ENCODE measurements at places on chromosomes 5 and 9.
A peak's percentile ranks its signal among the peaks of the same experiment; 100 is the strongest.

- no peak for DNase-seq
Observed at GRCh38 chr9:33012328-33013069, 11.1 kb upstream of the APTX start.

- DNase-seq = peak; percentile 32
Observed at GRCh38 chr5:35067985-35068384, 20.2 kb upstream of the AGXT2 start.

DNA sequence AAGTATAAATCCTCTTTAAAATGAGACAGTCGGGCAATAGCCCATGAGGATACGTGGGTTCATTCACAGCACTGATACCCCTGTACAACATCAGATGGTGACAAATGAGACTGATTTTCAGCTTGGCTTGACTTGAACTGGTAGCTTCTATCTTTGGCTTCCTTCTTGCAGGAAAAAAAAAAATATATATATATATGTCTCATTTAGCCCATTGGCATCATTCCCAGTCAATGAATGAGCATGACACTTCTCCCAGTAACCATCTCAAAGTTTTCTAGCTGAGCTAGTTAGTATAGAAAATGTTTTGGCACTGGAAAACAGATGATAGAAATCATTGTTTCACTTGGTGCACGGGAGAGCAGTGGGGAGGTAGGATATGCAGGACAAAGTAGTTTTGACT is 222.5 kb upstream of the TAS2R1 start:
- peak; percentile 69 for DNase-seq

- DNase-seq = no peak
Observed at GRCh38 chr5:117296872-117297271, 722.2 kb upstream of the SEMA6A start.

DNA sequence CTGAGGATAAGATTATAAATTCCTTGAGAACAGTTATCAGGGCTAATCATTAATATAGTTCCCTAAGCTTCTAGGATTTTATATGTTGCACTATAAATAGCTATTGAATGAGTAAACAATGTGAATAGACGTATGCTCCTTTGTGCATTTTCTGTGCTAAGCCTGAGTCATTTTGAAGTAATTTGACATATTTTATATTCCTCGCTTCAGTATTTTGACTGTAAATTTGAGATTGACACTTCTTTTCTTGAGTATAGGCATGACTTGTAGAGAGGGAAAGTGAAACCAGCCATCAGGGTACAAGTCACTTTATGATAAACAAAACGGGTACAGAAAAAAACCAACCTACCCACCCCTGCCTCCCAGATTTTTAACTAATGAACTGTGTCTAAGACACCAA is 367.7 kb upstream of the PRR16 start:
- DNase-seq = peak; percentile 82

DNA sequence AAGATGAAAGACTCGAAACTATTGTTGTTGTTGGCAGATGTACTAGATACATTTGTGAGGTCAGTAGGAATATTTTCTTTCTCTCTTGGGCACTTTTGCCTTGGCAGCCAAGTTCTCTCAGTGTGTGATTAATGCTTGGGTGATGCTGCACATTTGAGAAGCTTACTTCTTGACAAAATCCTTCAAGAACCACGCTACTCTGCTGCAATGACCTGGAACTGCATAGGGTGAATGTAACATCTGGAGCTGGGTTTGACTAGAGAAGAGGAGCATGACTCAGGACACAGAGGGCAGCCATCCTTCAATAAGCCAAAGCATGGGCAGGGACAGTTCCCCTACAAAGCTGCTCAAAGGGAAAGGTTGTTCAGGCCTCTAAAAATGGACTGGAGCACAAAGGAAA is 75.5 kb upstream of the PUM3 start:
- no peak for DNase-seq

- peak; percentile 79 for DNase-seq
Observed at GRCh38 chr5:140345919-140346347, 470 bp downstream of the HBEGF start.

GRCh38 chr5:112709416-112709815 is 28.3 kb upstream of the APC start:
- no peak for DNase-seq

- DNase-seq = no peak
Observed at GRCh38 chr9:135924628-135925338, 17.4 kb upstream of the CAMSAP1 start.

DNA sequence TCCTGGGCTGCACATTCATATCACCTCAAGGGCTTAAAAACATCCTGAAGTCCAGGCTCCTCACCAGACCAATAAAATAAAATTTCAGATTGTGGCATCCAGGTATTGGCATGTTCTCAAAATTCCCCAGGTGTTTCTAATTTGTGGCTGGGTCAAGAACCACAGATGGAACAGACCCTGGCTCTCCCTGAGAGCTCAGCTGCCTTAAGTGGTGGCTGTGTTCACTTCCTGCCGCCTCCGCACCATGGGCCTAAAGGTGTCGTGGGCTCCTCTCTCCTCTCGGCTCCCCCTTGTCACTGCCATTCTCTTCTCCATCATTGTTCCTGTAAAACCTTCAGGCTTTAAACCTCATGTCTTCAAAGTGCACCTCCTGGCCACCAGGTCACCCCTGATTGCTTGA is 17.8 kb upstream of the CCNJL start:
- DNase-seq = no peak

DNA sequence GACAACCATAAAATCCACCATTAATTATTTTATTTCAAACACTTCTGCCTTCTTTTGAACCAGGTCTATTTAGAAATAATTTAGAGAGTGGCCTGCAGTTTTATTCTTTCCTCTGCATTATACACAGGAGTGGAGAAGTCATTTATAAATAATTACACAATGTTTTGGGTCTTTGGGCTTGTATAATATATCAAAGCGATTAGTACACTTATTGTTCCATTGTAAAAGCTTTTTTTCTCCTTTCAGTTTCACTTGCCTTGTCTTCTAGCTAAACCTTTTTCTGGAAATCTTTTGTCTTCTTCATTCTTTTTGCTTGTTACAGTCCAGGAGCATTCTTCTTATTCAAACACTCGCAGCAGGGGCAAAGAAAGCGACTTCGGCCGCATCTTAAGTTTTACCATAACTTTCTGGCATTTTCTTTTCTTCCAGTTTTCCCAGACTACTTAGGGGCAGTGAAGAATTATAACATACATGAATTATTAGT is 7.3 kb upstream of the NEUROG1 start:
- DNase-seq = no peak

- DNase-seq = no peak
Observed at GRCh38 chr5:6744841-6745705, 31.8 kb downstream of the TENT4A start.

DNA sequence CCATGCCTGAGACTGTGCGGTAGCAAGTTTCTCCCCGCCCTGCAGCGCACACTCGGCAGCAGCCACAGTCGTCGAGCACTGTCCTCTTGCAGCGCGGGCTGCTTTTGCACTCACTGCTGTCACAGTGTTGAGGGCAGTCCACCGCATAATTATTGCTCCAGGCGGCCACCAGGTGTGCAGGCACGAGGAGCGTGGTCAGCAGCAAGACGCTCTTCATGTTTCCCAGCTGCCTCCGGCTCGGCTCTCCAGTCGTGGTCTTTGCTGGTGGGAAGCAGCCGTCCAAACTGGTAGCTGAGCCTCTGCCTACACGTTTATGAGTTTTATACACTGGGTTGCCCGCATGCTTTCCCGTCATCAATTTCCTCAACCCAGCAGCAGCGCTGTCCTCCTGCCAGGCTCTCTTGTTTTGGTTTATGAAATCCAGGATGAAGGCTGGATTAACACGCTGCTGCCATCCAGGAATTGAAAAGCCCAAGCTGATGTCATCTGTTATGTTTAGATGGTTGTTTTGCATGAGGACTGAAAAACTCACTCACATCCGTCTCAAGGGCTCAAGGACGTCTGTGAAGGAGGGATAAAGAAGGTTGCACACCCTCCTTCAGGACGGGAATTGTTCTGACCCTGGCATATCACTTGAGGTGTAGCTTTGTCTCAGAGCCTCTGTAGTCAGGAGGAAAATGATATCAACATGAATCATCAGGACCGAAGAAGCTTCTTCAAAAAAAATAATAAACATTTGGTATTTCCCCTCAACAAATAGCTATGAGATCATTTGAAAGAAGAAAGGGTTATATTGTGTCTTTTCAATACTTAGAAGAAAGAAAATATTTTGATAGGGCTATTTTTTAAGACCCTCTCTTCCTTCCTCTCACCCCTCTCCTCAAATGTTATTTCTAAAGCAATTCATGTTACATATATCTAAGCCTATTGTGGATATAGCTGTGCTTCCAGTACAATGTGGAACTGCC is at the start of gene ESM1:
Gene ESM1 (minus strand): TSS at position 293 of the 968 bp plus-strand sequence. CDS start 76 bp downstream, at position 217.
- peak; percentile 99 for DNase-seq

- no peak for DNase-seq
Observed at GRCh38 chr9:132885720-132886333, 7.1 kb downstream of the SPACA9 start.
